ENCODE measurements at places on chromosomes 3 and 15. TPM values are rescaled to one million over a fixed set of nuclear protein-coding genes. Genes with fewer than 3 reads are reported as not detected.
A peak's percentile ranks its signal among the peaks of the same experiment; 100 is the strongest.

Gene TEX55
- not detected for total RNA-seq

Gene SOX14
- not detected for total RNA-seq

Gene LTF
- not detected for total RNA-seq

Gene TMCO5A
- total RNA-seq: not detected

Gene RBM5
- 316 TPM for total RNA-seq

Gene MYO1E
- 1.3 TPM for total RNA-seq

Gene GOLGA6B
- total RNA-seq: not detected

Gene ZKSCAN7
- 1.3 TPM for total RNA-seq

Gene PLA2G4E
- total RNA-seq: not detected

Gene AADACL2
- not detected for total RNA-seq

Gene CHCHD4
- 2.7 TPM for total RNA-seq

Gene ONECUT1
- total RNA-seq: not detected

Gene LMOD3
- not detected for total RNA-seq

DNA sequence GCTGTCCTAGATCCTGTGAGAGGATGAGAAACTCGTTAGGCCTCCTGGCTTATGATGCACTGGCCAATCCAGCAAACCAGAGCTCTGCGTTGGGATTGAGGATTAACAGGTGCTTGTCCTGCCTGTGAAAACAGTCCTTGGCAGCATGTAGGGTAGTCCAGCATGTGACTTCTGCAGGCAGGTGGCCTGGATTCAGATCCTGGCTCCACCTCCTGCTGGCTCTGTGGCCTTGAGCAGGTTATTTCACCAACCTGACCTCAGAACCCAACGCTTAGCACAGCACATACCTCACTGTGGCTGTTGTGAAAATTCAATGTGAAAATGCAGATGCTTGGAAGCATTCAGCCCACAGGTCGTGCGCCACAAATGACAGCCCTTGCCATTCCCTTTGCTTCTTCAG, 33.6 kb downstream of the PLA2G4D start:
- DNase-seq: no peak

GRCh38 chr3:114143817-114144216, 35.0 kb downstream of the DRD3 start:
- no peak for DNase-seq

GRCh38 chr3:21159543-21159906, 591.5 kb downstream of the ZNF385D start:
- no peak for DNase-seq

DNA sequence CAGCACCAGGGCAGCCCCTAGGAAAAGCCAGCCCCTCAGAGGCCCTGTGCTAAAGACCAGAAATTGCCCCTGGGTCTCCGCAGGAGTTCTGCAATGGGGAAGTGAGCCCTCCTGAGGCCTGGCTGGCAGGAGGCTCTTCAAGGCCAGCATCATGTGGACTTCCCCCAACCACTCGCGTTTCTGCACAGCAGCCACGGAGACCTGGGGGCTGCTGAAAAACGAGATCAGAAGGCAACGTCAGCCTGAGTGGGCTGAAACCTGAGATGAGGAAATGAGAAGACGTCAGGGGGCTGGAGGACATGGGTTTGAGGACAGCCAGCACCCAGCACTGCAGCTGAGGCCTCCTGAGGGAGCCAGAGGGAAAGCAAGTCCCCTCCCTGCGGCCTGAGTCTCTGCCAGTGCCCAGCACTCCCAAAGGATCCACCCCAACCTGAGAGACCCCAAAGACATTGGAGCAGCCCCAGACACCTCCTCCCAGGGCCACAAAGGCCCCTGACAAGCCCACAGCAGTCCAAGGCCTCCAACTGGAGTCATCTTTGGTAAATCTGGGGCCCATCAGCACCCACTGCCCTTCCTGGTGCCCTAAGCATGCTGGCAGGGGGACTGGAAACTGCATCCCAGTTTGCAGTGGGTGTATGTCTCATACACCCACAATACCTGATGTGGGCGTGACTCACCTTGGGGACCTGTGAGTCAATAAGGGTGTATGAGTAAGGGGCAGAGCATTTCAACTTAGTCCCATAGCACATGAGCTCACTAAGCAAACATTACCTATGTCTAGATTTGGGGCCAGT, 29.2 kb upstream of the CYP11A1 start:
- no peak for DNase-seq

- DNase-seq: no peak
Measured at GRCh38 chr15:98812716-98813446, 164.5 kb downstream of the IGF1R start.

- no peak for DNase-seq
Measured at GRCh38 chr3:105458518-105459215, 92.0 kb downstream of the ALCAM start.

DNA sequence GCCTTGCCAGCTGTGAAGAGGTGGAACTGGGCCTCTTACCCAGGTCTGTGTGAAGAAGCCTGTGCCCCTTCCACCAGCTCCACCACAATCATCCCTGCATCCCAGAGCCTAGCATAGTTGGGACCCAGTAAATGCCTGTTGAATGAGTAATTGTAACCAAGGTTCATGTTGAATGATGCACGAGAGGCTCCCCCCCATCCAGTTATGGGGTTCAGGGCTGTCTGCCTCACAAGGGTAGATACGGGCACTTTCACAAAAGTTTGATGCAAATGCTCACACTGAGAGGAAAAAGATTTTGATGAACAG, 29.5 kb upstream of the TSEN2 start:
- no peak for DNase-seq

DNA sequence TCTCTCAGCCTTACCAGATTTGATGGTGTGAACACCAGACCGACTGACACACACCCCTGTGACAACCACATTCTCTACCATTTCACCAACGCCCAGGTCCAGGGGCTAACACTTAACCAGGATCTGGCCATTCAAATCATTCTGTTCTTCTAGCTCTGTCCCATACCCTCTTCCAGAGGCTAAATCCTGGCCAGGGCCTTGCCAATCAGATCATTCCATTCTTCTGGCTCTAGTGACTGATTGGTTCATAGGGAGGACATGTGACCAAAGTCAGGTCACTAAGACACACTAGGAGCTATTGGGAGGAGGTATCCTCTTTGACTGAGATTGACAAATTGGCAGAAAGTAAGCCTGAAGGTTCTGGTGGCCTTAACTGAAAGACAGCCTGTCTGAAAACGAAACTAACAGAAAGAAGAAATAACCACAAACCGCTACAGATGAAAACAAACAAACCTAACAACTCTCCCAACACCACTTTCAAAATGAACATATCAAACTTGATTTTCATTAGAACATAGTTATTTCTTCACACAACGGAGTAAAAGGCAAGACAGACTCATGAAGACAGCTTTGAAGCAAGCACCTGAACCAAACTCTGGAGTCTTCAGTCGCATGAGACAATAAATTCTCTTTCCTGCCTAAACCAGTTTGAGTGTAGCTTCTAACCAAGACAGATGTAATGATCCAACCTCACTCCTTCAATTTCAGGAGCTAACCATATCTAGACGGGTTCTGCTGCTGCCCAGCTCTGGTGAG, 68.5 kb downstream of the TRANK1 start:
- peak; percentile 26 for DNase-seq

DNA sequence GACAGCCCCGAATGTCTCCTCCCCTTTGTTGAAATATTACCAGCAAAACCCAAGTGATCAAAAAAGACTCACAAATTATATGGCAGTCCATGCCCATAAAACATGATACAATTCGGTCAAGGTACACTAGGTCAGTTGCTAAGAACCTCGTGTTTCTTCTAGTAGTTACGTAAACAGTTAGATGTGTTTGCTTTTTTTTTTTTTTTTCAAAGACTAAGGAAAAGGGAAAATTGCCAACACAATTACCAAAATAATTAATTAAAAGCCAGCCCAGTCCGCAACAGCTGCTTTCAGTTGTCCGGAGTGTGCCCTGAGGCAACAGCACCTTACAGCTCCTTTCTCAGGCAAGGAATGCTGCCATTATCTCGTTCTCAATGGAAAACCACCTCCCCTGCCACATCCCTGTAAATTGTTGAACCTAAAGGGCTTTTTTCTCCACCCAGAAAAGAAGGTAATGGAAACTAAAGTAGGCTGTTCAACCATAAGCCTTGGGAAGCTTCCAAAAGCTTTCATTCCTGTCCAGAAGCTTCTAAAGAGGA, 129.2 kb upstream of the TSC22D2 start:
- no peak for DNase-seq

DNA sequence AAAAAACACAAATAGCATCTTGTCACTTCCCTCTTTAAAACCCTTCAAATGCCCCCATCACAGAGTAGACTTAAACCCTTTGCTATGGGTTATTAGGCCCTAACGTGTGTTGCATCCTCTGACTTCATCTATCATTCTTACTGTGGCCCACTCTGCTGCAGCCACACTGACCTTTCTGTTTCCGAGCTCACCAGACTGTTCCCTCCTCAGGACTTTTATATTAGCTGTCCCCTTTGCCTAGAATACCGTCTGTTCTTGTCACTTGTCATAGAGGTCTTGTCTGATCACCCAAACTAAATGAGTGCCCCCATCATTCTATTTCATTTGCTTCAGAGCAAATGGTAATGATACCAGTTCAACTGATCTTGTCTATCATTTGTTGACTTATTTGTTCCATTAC, 877 bp upstream of the FEM1B start:
- DNase-seq: no peak

DNA sequence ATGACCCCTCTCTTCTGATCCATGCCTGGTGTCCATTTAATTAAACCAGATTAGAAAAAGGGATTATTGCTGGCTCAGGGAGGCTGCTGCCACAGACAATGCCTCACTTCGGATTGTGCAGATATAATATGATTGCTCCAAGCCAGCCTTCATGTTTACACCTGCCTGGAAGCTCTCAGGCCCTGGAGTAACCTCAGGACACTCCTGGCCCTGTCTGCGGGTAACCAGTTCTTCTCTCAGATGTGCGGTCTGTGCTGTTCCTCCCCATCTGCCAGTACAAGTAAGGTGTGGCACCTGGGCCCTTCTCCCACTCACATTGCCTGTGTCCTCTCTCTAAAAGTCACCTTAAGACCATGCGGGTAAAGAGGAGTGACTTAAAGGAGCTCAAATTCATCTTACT, 8.8 kb upstream of the GOLGA8J start:
- no peak for DNase-seq

- DNase-seq: no peak
Measured at GRCh38 chr3:148709560-148710253, 12.0 kb downstream of the AGTR1 start.

DNA sequence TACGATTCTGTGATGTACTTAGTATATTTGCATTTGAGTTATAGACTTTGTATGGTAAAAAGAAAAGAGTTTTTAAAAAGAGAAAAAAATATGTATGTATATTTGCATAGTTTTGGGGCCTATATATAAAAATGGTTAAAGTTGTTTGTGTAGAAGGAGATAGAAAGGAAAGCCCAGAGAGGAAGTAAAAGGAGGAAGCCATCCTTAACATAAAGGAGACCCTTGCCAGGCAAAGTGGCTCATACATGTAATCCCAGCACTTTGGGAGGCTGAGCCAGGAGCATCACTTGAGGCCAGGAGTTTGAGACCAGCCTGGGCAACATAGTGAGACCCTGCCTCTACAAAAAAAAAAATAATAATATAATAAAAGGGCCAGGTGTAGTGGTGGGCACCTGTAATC, 8.4 kb downstream of the SNAP23 start:
- no peak for DNase-seq

DNA sequence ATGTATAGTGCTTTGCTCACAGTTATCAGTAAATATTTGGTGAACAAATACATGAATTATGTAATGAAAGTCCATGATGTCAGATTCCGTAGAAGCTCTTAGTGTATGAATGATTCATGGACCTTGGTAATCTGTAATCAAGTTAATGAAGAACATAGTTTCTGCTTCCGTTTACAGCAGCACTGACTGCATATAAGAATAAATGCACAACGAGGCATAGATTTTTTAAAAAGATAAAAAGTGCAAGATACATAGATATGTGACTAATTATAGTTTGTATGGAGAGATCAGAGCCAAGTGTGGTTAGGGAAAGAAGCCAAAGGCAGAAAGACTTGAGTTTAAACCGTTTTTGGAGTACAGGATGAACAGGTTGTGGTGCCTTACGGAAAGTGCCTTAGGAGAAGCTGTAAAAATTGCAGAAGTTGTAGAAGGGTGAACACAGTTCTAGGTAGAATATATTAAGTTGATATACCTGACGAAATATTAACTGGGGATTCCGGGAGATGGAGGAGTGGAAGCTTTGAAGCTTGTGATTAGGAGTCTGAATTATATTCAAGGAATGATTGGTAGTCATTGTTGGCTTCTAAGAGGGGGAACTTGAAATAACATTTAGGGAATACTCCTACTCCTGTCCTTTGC, 293.1 kb downstream of the NLGN1 start:
- no peak for DNase-seq

DNA sequence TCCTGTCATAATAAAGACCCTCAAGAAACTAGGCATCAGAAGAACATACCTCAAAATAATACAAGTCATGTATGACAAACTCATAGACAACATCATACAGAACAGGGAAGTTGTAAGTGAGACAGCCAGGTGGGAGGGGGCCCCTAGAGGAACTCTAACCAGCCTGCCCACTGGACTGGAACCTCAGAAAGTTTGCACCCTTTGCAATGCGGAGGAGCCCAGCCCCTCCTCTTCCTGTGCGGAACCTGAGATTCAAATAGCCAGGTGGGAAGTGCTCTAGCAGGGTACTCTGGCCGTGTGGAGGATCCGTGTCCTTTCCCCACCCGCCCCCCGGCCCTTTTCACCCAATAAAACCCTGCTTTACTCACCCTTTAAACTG, 387.0 kb upstream of the CBLB start:
- no peak for DNase-seq

All from T-cell (primary cell).